Activated naive CD8-positive, alpha-beta T cell treated with anti-CD3 and anti-CD28 coated beads, Interleukin-2, amount 10 ng/mL, durations not matched to agents 7 days and 5 days (primary cell): ENCODE measurements at places on chromosomes 5 and 9. TPM values are rescaled to one million over a fixed set of nuclear protein-coding genes. Genes with fewer than 3 reads are reported as not detected.
A peak's percentile ranks its signal among the peaks of the same experiment; 100 is the strongest.

The CTXN3 gene
- not detected for total RNA-seq

GRCh38 chr5:1997640-1998347, 115.1 kb upstream of the IRX4 start:
- no peaks in the 10 kb centered on the region for H3K36me3 ChIP-seq

The ZNF782 gene
- 6.2 TPM for total RNA-seq

The DAB2 gene
- 2.9 TPM for total RNA-seq

DNA sequence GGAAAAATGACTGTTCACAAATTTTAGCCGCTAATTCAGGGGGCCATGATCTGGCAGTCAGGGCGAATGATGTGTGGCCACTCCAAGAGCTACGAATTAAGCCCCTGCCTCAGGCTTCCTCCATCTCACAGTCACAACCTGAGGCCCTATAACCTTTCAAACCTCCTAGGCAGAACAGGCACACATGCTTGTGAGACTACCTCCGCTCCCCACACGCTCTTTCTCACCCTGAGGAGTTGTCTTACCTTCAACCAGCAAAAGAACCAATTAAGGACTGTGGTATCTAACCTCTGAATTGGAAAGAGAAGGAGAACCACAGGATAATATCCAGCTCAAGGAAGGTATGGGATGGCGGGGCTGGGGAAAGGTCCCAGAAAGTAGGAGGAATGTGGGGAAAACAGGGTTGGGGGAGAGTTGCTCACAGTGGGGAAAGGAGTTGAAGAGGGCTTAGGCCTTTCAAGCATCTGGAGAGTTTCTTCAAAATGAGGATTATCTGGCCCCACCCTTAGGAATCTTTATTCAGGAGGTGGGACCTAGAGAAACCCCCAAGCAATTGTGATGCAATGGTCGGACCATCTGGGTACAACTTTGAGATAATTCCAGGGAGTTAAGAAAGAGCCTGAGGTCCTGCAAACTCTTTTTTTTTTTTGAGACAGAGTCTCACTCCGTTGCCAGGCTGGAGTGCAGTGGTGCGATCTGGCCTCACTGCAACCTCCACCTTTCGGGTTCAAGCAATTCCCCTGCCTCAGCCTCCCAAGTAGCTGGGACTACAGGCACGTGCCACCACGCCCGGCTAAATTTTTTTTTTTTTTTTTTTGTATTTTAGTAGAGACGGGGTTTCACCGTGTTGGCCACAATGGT, 5.5 kb downstream of the PCDH1 start:
- H3K27ac ChIP-seq: no peak overlapping the region
- peaks cover 62% of the 10 kb centered on the region for H3K27me3 ChIP-seq
- H3K4me1 ChIP-seq: peaks cover 16% of the 10 kb centered on the region
- H3K36me3 ChIP-seq: no peaks in the 10 kb centered on the region
- no peak for DNase-seq

- peaks cover 1% of the 10 kb centered on the region for H3K4me1 ChIP-seq
- H3K27me3 ChIP-seq: no peaks in the 10 kb centered on the region
- no peak for DNase-seq
- H3K36me3 ChIP-seq: peaks cover 19% of the 10 kb centered on the region
Observed at GRCh38 chr5:37043693-37044092, 167.1 kb downstream of the NIPBL start.

GRCh38 chr5:54828151-54828550, 157.2 kb downstream of the ESM1 start:
- peaks cover 18% of the 10 kb centered on the region for H3K27me3 ChIP-seq
- H3K27ac ChIP-seq: no peak overlapping the region
- no peak for DNase-seq
- peaks cover 1% of the 10 kb centered on the region for H3K36me3 ChIP-seq

The CDX1 gene
- total RNA-seq: not detected

DNA sequence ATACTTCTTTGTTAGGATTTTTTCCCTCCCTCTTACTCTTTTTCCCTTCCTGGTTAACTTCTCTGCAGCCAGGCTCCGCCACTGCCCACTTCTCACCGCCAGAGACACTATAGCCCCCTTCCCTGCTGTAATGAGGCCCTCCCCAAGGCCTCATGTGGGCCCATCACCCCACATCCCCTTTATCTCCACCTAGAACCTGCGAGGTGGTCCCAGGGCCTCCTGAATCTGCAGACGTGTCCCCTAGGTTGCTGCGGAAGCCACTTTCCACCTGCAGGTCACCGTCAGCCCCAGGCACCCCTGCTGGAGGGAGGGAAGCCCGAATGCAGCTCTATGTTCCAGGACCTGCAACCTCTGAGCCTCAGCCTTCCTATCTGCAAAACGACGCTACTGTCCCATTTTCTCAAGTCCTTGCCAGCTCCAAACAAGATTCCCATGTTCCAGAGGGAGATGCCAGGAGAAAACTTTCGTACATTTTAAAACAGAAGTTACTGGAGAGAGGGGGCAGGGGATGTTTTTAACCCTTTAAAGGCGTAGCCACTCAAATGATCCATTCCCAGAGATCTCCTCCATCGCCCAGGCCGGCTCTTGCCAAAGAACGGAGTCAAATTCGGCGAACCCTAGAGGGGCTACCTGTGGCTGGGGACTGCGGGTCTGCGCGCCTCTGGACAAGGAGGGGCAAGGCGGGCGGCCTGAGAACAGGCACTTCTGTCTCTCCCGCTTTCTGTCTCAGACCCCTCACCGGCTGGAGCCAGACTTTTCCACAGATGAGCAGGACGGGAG, 929 bp downstream of the SH3PXD2B start:
- no peaks in the 10 kb centered on the region for H3K36me3 ChIP-seq
- no peak for DNase-seq
- peaks cover 7% of the 10 kb centered on the region for H3K4me1 ChIP-seq
- H3K27me3 ChIP-seq: peaks cover 45% of the 10 kb centered on the region
- peak overlapping the region; percentile 7 for H3K27ac ChIP-seq

GRCh38 chr5:33330992-33331391, 109.8 kb upstream of the TARS1 start:
- no peaks in the 10 kb centered on the region for H3K36me3 ChIP-seq
- no peak overlapping the region for H3K27ac ChIP-seq
- DNase-seq: no peak
- H3K4me3 ChIP-seq: no peak overlapping the region
- no peaks in the 10 kb centered on the region for H3K4me1 ChIP-seq
- peaks cover 3% of the 10 kb centered on the region for H3K27me3 ChIP-seq

GRCh38 chr5:1318659-1319251, 23.9 kb upstream of the TERT start:
- peaks cover 25% of the 10 kb centered on the region for H3K36me3 ChIP-seq
- H3K27me3 ChIP-seq: peaks cover 5% of the 10 kb centered on the region

The RNF183 gene
- 0.37 TPM for total RNA-seq
